T-cell (primary cell): ENCODE measurements at places on chromosomes 7 and 10. TPM values are rescaled to one million over a fixed set of nuclear protein-coding genes. Genes with fewer than 3 reads are reported as not detected.

GRCh38 chr10:71708301-71708703 is 11.3 kb downstream of the C10orf105 start:
- DNase-seq = no peak

DNA sequence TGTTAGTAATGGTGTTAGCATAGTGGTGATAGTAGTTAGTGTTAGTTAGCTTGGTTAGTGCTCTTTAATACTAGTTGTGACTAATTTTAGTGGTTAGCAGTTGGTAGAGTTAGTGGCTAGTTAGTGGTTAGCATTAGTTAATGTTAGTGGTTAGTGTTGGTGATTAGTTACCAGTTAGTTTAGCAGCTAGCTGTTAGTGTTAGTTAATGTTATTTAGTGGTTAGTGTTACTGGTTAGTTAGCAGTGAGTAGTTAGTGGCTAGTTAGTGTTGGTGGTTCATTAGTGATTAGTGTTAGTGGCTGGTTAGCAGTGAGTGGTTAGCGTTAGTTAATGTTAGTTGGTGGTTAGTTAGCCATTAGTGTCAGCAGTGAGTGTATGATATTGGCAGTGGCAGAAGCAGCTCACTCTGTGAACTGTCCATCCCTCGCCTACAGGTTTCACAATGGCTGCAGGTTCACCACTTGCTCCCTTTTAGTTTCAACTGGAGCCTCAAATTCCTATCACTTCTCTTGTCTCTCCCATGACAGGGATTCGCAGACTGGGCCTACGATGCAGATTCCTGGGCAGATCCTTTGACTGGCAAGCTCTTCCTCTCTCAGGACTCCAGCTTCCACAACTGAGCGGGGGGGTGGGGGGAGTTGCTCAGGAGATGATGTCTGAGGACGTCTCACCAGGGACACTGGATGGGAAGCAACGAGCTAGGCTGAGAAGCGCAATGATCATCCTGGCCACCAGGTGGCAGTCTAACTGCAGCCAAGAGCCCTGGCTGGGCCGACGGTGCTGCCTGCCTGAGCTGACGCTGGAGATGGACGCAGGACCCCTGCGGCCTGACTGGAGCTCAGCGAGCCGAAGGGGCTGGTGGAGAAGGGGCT is 19.5 kb downstream of the GHRHR start:
- DNase-seq = peak; percentile 67

DNA sequence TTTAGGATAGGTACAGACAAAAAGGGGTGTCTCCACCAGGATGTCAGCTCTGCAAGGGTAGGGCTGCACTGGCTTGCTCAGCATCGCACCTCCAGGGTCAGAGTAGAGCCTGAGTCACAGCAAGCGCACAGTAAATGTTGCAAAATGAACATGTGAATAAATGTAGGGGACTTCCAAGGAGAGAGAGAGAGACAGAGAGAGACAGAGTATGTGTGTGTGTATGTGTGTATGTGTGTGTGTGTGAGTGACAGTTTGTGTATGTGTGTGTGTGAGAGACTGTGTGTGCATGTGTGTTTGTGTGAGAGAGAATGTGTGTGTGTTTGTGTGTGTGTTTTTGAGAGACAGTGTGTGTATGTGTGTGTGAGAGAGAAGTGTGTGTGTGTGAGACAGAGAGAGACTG is 163.3 kb downstream of the RPS24 start:
- DNase-seq = no peak

GRCh38 chr7:82810558-82811259 is 352.0 kb downstream of the PCLO start:
- no peak for DNase-seq

GRCh38 chr10:1149793-1150637 is 93.8 kb downstream of the WDR37 start:
- DNase-seq = no peak

DNA sequence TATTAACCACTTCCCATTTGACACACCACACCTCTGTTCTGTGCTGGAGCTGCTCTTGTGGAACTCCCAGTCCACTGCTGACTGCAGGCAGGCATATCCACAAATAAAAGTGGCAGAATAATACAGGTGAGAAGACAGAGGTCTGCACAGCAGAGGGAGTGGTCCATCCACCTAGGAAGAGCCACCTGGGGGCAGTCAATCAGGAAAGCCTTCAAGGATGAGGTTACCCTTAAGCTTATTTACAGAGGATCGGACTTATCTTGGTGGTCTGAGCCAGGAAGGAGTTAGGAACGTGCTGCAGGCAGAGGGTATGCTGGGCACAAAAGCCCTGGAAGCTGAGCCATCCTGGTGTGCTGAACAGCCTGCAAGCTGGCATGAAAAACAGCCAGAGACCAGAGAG is 78.7 kb downstream of the FRMPD2 start:
- DNase-seq = no peak

DNA sequence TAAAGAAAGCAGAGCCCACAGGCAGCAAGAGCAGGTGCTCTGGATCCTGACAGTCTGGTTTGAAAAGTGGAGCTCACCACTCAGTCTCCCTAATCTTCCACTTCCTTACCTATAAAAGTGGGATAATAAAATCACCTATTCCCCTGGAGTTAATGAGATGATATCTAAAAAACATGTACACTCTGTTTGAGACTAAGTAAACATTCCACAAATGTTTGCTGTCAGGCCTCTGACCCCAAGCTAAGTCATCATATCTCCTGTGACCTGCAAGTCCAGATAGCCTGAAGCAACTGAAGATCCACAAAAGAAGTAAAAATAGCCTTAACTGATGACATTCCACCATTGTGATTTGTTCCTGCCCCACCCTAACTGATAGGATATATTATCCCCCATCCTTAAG is 1324.5 kb downstream of the XPNPEP1 start:
- DNase-seq = no peak

DNA sequence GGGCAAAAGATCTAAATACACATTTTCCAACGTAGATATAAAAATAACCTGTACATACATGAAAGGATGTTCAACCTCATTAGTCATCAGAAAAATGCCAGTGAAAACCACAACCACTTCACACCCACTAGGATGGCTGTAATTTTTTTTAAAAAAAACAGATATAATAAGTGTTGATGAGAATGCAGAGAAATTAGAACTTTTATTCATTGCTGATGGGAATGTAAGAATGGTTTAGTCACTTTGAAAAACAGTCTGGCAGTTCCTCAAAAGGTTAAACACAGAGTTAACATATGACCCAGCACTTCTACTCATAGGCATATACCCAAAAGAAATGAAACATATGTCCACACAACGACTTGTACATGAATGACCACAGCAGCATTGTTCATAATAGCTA is 32.3 kb upstream of the PRKCQ start:
- no peak for DNase-seq

The DPP6 gene
- total RNA-seq = not detected

The PLXDC2 gene
- 1.1 TPM for total RNA-seq

The MYL10 gene
- not detected for total RNA-seq

The FGFBP3 gene
- total RNA-seq = 6.7 TPM
